ENCODE measurements at places on chromosomes 2 and 18. TPM values are rescaled to one million over a fixed set of nuclear protein-coding genes. Genes with fewer than 3 reads are reported as not detected.

DNA sequence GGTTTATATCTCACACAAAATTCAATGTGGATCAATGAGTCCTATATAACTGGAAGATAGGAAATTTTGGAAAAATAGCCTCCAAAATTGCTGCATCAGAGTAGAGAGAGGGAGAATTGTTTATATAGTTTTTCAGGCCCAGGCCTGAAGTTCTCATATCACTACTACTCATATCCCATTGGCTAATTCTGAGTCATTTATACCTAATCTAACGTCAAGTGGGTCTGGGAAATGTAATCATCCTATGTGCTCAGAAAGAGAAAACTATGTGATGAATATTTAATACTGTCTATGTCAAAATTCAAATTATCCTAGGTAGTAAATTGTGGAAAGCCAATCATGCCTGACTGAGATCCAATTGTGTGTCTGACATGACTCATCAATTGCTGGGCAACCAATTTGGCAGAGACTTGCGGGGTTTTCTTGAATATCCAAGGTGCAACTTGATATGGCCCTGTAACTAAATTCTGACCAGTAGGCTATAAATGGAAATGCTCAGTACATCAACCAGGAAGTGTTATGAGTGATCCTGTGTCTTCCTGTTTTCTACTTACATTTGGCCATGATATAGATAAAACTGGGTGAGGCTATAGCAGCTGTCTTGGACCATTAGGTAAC, 744.4 kb downstream of the KCNJ3 start:
- no peak for DNase-seq

DNA sequence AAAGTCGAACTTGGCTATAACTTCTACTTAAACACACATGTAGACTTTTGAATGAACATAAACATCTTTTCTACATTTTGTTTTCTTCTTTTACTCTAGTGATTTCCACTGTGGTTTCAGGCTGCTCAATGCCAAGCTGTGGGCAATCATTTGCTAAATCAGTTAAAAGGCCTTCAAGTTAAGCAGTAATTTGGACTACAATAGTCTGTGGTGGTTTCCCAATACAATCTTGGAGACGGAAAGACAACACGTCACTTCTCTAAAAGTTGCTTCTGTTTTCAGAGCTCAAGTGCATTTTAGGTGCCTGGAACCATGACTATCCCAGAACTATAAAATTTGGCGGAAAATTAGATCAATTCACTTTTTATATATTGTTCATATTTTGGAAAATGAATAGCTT, 69.4 kb downstream of the TXNL1 start:
- no peak for DNase-seq

GRCh38 chr18:26780520-26781325, 84.8 kb downstream of the AQP4 start:
- DNase-seq, result no peak

- DNase-seq, result no peak
These were observed 371.6 kb downstream of the RPRM start for GRCh38 chr2:153106802-153107477.

GRCh38 chr2:44433895-44434294, 72.1 kb downstream of the CAMKMT start:
- DNase-seq, result no peak

DNA sequence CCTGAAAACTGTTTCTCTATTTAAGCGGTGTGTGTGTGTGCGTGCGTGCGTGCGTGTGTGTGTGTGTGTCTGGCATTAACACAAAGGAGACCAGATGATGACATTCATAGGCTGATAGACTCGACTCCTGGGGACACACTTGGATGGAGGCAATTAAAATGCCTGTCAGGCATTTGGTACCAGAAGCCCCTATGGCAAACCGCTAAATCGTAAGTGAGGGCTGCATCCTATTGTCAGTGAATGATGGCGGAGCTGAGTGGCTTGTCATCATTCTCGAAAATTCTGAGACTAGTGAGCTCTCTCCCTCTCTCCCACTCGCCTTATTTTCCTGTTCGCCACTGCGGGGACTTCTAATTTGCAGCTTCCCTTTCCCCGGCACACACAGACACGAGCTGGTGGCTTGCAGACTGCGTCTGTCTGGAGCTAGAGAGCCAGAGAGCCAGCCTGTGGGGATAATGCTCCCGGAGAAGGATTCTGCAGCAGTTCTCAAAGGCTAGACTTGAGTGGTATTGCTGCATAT, 155.4 kb downstream of the MAP2 start:
- peak; percentile 63 for DNase-seq

- DNase-seq, result no peak
These were observed 74.4 kb upstream of the CTDP1 start for GRCh38 chr18:79604913-79605880.

- peak; percentile 79 for DNase-seq
These were observed 405 bp downstream of the SP3 start for GRCh38 chr2:173964565-173965371.

DNA sequence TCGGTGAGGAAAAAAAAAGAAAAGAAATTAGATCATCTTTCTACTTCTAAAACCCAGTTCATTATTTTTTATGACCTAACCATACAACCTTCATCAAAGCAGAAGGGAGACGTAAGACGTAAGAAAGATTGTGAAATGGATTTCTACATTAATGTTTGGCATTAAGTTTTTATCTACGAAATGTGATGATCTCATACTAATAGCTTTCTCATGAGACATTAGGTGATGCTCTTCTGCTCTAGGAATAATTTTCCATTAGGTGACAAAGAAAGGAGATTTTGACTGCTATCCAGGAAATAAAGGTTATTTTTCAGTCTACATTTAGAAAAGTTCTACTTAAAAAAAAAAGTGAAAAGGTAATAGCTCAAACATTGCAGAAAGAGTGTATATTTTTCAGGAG, 748.6 kb downstream of the ERBB4 start:
- no peak for DNase-seq

The SMIM21 gene
- not detected for total RNA-seq

The SCN9A gene
- 69.0 TPM for total RNA-seq

Measured in cerebellum (tissue), 4 donors.